CD4-positive, alpha-beta memory T cell (primary cell): ENCODE measurements at places on chromosomes 6 and 20. TPM values are rescaled to one million over a fixed set of nuclear protein-coding genes. Genes with fewer than 3 reads are reported as not detected.

Gene MYBL2
- not detected for total RNA-seq

Gene LPIN3
- total RNA-seq, result 0.17 TPM

Gene CLVS2
- not detected for total RNA-seq

- DNase-seq, result no peak
- no peaks in the 10 kb centered on the region for H3K36me3 ChIP-seq
- no peaks in the 10 kb centered on the region for H3K4me1 ChIP-seq
- no peak overlapping the region for H3K27ac ChIP-seq
- H3K4me3 ChIP-seq, result no peak overlapping the region
Measured at GRCh38 chr6:168186438-168186837, 107.4 kb upstream of the FRMD1 start.

- H3K36me3 ChIP-seq, result no peaks in the 10 kb centered on the region
- H3K27ac ChIP-seq, result no peak overlapping the region
- H3K4me3 ChIP-seq, result no peak overlapping the region
- H3K27me3 ChIP-seq, result no peaks in the 10 kb centered on the region
- no peaks in the 10 kb centered on the region for H3K4me1 ChIP-seq
Measured at GRCh38 chr6:40856271-40856670, 182.8 kb downstream of the UNC5CL start.
